ENCODE measurements at places on chromosomes 12 and 14. TPM values are rescaled to one million over a fixed set of nuclear protein-coding genes. Genes with fewer than 3 reads are reported as not detected.

The SPRING1 gene
- 41.9 TPM for total RNA-seq

The SMCO2 gene
- not detected for total RNA-seq

The PRMT5 gene
- total RNA-seq, result 54.6 TPM

The ITGB7 gene
- total RNA-seq, result 0.43 TPM

The DBX2 gene
- 0.06 TPM for total RNA-seq

The SERPINA10 gene
- not detected for total RNA-seq

The SLC25A21 gene
- total RNA-seq, result 6.4 TPM

The KLRF2 gene
- not detected for total RNA-seq

The CLEC4D gene
- total RNA-seq, result 0.19 TPM

The FOXN4 gene
- not detected for total RNA-seq

The BEGAIN gene
- 13.4 TPM for total RNA-seq

The ERBB3 gene
- 8.8 TPM for total RNA-seq

The NFATC4 gene
- 95.3 TPM for total RNA-seq

The ACOT6 gene
- total RNA-seq, result not detected

The C12orf54 gene
- total RNA-seq, result not detected

The TEX22 gene
- total RNA-seq, result not detected

The AQP6 gene
- 0.12 TPM for total RNA-seq

The TAMALIN gene
- total RNA-seq, result 7.4 TPM

The FRS2 gene
- total RNA-seq, result 128 TPM

The NANOG gene
- total RNA-seq, result not detected

The LAG3 gene
- total RNA-seq, result 2.9 TPM

The NUAK1 gene
- total RNA-seq, result 11.9 TPM

The RD3L gene
- total RNA-seq, result not detected

The GPX2 gene
- total RNA-seq, result not detected

The PIWIL1 gene
- total RNA-seq, result not detected

The LTB4R2 gene
- total RNA-seq, result 1.8 TPM

The DAD1 gene
- total RNA-seq, result 166 TPM

The RARG gene
- 17.0 TPM for total RNA-seq

The CLEC4C gene
- total RNA-seq, result not detected

The ENDOU gene
- total RNA-seq, result not detected

The WSCD2 gene
- total RNA-seq, result 6.6 TPM

The ACSM4 gene
- total RNA-seq, result not detected

The SLC2A14 gene
- 0.49 TPM for total RNA-seq

The SLC17A8 gene
- not detected for total RNA-seq

The KRT85 gene
- total RNA-seq, result not detected

The SCARB1 gene
- total RNA-seq, result 7.8 TPM

The AKAP5 gene
- total RNA-seq, result 3.2 TPM
